ENCODE measurements at places on chromosomes 5 and 9.

DNA sequence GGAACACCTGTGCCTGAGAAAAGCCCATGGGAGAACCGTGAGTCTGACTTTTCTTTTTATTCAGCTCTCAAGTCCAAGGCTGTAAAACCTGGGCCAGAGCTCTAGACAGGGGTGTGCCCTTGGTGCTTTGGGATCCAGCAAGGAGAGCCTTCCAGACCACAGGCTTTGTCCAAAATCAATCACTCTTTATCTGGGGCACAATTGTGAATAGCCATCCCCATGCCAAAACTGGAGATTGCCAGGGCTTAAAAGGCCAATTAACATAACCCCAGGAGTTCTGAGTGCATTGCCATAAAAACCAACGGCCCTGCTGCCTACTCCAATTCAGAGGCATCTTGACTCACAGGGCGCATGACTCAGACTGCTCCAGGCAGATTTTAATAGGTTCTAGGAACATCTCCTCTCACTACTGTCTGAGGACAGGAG lies 391.8 kb downstream of the ARHGEF28 start:
- no peak for DNase-seq

GRCh38 chr5:158875272-158875679 lies 224.4 kb downstream of the EBF1 start:
- DNase-seq = no peak

DNA sequence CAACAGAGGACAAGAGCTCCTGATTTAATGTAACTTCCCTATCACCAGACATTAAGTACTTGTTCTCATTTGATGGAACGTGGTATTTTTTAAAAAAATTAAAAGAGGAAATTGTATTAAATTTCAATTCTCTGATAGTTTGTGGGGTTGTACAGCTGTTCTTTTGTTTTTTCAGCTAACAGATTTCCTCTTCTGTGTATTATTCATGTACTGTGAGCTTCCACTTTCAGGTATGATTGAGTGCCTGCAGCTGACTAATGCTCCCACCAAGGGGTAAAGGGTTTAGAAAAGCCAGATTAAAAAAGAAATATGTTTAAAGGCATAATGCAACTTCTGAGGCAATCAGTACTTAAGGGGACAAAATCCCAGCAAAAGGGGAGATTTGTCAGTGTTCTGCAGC lies 117.7 kb upstream of the ACTBL2 start:
- DNase-seq = no peak

DNA sequence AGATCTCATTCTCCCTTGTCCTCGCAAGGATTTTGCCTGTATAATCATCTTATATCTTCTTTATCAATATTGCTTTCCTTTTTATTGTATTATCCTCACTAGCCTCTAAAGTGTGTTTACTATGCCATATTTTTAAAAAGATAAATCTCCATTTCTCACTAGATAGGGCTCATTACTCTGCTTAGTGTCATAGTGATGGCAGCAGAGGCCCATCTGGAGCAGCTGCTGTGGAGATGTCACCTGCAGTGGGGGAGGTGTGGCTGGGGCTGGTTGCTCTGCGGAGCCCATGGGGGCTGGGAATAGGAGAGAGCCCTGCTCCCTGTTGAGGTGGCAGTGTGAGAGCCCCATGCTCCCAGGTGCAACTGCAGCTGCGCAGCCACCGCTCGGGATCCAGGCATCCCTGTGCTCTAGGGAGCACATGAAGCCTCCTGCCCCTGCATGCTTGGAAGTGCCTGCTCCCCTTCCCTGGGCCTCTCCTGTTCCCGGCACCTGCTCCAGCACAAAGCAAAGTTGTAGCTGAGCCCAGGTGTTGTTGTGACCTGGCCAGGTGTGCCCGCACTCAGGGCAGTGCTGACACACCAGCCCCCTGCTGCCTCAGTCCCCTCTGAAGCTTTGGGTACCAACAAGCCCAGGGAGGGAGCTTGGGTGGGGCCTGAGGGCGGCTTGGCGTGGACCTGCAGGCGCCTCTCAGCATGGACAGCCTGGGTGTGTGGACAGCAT lies 144.6 kb upstream of the MRPS30 start:
- DNase-seq = no peak

- no peak for DNase-seq
Observed at GRCh38 chr9:83204047-83204446, 141.1 kb upstream of the RASEF start.

- DNase-seq = no peak
Observed at GRCh38 chr9:121694600-121694999, 43.2 kb downstream of the DAB2IP start.

DNA sequence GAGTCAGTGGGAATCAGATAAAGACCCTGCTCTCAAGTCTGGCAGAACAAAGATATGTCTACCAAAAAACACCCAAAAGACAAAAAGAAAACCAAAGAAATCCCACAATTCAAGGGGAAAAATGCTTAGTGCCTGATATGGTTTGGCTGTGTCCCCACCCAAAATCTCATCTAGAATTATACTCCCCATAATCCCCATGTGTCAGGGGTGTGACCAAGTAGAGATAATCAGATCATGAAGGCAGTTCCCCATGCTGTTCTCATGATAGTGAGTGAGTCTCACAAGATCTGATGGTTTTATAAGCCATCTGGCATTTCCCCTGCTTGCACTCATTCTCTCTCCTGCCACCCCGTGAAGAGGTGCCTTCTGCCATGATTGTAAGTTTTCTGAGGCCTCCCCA lies 13.4 kb downstream of the FBXO10 start:
- DNase-seq = no peak

GRCh38 chr9:35689542-35690293 lies at the start of gene TPM2:
TSS of gene TPM2 (minus strand) at chr9:35689925. CDS start at chr9:35689817, 108 bp downstream.
- DNase-seq = no peak

GRCh38 chr5:93623153-93623552 lies 40.1 kb downstream of the NR2F1 start:
- no peak for DNase-seq

- DNase-seq = no peak
Observed at GRCh38 chr9:14366076-14366475, 52.1 kb upstream of the NFIB start.

DNA sequence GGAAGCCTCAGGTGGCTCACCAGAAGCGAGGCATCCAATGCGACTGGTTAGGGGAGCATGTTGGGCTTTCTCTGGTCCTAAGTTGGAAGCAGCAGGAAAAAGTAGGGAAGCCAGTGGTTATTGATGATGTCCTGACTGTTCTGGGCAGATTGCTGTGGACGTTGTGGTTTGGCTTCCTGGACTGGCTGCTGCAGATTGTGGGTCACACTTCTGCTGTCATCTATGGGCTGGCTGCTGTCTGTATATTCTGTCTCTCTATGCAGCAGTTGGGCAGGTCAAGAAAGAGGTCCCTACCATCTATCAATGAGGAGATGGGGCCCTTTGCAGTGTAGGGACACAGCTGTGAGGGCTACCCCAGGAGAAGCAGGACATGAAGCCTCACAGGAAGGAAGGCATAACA lies 13.5 kb upstream of the MARCHF6 start:
- no peak for DNase-seq

DNA sequence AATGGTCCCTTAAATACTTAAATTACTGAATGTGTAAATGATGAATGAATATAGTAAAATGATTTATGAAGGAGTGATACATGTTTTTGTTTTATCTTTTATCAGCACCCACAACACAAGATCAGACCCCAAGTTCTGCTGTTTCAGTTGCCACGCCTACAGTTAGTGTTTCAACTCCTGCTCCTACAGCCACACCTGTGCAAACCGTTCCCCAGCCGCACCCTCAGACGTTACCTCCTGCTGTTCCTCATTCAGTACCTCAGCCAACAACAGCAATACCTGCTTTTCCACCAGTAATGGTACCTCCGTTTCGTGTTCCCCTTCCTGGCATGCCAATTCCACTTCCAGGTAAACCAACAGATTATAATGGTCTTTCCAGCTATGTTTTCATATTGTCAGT lies 16.3 kb downstream of the TCERG1 start:
- DNase-seq = no peak

GRCh38 chr9:93346231-93347112 lies 105.0 kb upstream of the FAM120A start:
- no peak for DNase-seq

- DNase-seq = peak; percentile 31
Observed at GRCh38 chr9:109463924-109464625, 34.0 kb downstream of the PTPN3 start.

DNA sequence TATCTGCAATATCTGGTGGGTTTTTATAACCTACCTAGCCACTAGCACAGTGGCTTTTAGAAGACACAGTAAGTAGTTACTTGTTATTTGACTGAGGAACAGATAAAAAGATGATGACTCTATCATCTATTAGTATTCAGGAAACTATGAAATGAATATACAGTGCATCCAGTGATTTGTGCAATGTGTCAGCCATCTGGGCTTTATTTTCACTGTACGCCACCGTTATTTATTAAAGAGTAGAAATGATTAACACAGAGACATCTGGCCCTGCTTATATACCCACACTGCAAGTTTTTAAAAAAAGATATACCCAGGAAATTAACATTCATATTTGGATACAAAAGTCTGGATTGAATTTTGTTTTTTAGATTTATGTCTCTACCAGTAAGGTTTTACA lies 408.4 kb downstream of the PDE4D start:
- no peak for DNase-seq

- DNase-seq = no peak
Observed at GRCh38 chr5:53019320-53019719, 30.2 kb downstream of the ITGA2 start.

DNA sequence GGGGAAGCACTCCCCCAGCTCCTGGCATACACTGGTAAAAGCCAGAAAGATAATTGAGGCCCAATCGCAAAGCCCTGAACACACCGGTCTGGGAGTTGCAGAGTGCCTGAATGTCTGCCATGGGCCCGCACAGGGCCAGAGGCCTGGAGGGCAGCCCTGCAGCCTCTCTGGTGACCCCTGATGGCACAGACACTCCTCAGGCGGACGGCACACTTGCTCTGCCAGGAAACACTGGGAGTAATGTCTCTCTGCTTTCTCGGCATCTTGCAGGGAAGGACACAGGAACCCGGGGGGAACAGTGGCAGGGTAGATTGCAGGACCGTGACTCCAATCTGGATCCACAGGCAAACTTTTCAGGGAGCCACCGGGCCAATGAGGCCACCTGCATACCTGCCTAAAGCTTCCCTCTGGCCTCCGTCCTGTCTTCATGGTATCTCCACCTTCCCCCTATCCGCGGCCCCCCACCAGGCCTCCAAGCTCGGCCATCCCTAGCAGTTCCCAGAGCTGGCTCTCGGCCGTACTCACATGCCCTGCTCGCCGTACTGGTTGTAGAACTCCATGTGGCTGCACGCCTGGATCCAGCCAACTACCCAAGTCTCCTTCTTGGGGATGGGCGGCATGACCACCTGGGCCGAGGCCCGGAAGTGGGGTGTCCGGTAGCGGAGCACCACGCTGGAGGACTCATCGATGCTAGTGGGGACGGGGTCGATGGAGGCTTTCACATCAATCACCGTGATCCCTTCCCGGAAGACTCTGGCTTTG lies 797 bp downstream of the FAM78A start:
- no peak for DNase-seq

DNA sequence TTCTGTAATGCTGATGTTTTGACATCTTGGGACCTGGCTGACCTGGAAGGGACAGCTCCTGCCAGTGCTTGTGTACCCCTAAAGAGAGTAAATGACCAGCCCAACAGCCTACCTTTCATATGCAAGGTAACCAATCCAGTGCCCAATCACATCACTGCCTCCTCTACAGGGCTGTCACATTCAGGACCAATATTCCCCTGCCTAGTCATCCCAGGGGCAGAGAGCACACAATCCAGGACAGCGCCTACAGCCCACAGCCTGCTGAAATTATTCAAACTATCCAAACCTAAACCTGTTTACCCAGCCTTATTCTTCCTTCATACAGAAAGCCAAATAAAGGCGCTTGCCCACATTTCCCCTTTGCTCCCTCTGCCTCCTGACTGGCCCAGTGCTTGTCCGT lies 284.1 kb downstream of the CTNND2 start:
- DNase-seq = no peak

DNA sequence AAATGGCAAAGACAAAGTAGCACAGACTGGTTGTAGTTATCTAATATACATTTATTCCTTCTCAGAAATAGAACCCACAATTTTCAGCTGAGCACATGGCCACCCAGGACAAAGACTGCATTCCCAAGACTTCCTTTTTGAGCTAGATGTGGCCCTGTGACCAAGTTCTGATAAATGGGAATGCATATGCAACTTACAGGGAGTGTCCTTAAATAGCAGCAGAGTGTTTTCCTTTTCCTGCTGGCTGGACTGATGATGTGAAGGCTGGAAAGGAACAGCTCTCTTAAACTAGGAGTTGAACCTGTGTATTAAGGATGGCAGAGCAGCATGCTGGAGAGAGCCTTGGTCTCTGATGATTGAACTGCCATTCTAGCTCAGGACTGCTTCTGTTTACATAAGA lies 74.7 kb upstream of the TNPO1 start:
- no peak for DNase-seq

DNA sequence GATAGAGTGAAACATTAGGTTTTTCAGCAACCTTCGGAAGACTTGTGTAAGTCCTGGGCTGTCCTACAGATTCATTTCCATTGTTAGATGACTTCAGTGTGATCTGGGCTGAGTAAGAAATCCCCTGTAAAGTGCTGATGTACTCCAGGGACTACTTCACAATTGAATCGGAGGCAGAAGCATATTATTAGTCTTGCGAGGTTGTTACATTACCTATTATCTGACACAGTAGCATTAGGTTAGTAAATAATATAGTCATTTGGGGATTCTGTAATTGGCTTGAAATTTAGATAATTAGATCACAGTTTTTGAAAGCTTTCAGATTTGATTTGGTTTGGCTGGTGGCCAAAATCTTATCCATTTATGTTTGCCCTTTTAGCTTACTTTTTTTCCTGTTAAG lies 62.4 kb downstream of the DMRT1 start:
- no peak for DNase-seq

DNA sequence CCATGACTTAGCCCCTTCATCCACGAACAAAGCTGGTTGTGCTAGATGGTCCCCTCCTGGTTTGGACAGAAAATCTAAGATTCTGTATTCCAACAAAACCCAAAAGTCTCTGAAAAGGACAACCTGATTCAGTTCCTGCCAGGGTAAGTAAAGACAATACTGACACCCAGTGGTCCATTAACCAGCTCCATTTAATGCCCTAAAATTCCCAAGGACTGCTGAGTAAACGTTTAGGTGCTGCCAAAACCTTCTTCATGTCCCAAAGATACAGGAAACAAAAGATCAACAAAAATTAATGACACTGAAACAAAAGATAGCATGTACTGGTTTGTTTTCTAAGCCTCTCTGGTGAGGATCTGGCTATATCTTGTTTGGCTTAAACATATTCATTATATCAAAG lies 25.3 kb upstream of the PPP1R2B start:
- DNase-seq = no peak

DNA sequence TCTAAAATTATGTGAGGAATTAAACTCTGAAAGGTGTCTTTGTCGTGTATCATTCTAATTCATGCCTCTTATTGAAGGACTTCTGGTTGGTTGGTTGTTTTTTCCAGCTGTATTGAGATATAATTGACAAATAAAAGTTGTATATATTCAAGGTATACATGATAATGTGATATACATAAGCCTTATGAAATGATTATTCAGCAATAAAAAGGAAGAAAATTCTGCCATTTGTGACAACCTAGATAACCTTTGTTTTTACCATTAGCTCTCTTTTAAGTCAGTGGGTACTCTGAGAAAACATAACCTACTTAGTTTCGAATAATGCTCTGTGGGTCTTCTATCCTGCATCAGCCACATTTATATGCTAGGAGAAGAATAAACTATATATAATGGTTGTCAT lies 89.6 kb downstream of the RAB3C start:
- DNase-seq = no peak

Data from GM12878 (cell line).